Activated CD4-positive, alpha-beta T cell treated with anti-CD3 and anti-CD28 coated beads for 36 hours (primary cell): ENCODE measurements at places on chromosomes 6 and 20. TPM values are rescaled to one million over a fixed set of nuclear protein-coding genes. Genes with fewer than 3 reads are reported as not detected.

DSP gene
- total RNA-seq = 0.05 TPM

DNA sequence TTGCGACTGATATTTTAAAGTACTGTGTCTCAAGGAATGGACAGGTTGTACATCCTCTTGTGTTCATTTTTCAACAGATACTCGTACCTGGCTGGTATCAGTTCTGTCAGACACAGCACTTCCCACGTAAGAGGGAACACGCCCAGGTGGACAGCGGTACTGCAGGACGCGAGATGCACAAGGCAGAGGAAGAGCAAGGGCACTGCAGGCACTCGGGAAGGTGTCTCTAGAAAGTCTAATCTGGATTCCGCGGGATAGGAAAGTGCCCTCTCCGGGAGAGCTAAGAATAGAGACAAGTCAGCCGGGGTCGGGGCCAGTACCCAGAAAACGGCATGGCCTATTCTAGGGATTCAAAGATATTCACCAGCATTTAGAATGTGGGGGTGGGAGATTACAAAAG is 94.2 kb upstream of the MBOAT1 start:
- no peak for DNase-seq

DNA sequence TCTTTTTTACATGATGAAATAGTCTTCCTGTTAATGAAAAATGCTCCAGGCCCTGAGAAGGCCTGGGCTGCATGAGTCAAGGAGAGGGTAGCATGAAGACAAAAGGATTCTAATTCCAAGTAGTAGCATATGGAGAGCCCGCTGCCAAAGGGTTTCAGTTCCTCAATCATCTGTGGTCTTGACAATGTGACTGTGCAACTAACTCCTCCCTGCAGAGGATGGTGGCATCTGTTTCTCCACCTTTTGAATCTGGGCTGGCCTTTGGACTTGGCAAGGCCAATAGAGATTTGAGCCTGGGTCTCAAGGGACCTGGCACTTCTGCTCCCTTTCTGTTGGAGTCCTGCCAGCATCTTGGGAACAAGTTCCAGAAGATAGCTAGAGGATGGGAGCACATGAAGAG is 35.1 kb upstream of the ANKEF1 start:
- DNase-seq = no peak

- no peak for DNase-seq
Observed at GRCh38 chr20:11459090-11459890, 458.4 kb upstream of the BTBD3 start.

PTCRA gene
- total RNA-seq = not detected

GRCh38 chr20:36421641-36422040 is 115.5 kb downstream of the DLGAP4 start:
- DNase-seq = no peak

DNA sequence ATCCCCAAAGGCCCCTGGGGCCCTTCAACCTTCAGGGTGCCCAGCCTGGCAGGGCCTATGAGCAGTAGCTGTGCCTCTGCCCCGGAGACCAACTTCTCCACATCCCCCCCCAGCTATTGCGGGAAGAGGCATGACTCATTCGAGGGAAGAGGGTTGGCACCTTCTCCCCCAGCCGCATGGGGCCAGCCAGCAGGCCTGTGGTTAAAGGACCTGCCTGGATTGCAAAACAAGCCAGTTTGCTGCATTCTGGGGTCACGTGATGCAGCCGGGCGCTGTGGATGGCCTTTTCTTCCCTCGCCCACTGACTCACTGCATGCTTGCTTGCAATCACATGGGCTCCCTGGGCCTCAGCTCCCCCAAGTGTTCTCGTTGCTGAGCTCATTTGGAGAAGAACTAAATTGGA is 182.5 kb downstream of the MAFB start:
- peak; percentile 55 for DNase-seq

GRCh38 chr6:139109558-139109957 is 25.3 kb upstream of the HECA start:
- DNase-seq = peak; percentile 74

DNA sequence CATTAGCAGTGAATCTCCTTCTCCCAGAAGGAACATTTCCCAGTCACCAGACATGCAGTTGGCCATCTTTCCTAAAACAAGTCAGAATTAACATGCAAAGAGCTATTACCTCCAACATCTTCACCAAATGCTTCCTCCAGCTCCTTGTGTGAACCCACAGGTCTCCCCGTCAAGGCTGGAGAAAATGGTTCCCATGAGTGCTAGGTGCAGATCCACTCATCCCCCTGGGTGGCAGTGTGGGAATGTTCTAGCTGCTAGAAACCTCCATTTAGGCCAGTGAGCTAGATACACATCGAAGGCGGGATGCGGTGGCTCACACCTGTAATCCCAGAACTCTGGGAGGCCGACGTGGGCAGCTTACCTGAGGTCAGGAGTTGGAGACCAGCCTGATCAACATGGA is 603.9 kb upstream of the SLC35B3 start:
- DNase-seq = no peak

DNA sequence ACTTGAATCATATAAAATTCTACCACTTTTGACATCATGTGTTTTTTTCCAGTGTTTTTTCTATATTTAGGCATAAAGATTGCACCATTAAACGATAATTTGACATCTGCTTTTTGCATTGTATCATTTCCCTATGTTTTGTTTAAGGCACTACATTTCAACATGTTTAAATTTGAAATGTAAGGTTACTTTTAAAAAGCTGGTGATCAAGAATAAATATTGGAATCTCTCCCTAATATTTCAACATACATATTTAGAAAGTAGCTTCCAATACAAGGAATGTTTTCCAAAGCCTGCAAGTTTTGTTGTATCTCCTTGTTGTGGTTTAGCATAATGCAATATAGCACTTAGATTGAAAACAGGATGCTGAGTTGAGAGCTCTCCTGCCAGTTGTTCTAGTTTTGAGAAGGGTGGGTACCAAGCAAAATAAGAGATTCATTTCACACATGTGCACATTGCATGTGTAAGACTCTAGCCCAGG is 76.5 kb downstream of the SYNJ2 start:
- no peak for DNase-seq

ECT2L gene
- not detected for total RNA-seq

GRCh38 chr20:19451231-19451922 is 238.9 kb downstream of the SLC24A3 start:
- DNase-seq = no peak

LIN28B gene
- total RNA-seq = not detected

DNA sequence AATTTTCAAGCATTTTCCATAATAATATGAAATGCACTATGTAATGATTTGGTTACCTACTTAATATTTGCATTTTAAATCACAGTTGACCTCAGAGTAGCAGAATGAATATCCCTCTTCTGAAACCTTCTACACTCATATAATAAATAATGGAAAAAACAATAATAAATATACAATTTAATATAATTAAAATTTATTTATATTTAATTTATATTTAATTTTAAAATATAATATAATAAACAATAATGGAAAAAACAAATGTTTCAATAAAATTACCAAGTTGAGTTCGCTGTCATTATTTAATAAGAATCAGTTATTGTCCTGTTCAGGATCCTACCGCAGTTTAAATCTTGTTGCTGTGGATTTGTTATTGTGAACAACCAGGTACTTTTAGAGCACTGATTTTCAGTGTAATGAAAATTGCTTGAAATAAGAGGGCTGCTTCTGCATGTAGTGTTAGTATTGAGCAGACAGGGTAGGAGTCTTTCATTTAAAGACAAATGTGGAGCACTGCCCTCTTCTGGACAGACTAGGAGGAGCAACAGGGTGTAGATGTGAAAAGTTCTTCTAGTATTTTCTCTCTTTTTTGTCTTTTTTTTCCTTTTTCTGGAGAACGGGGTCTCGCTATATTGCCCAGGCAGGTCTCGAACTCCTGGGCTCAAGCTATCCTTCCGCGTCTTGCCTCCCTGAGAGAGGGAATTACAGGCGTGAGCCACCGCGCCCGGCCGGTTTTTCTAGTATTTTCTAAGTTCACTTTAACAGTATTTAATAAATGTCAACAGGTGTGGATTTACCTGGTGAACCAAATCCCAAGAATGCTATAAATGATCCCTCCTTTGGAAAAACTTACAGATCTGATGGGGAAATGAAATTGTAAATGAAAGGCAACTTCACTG is 13.6 kb downstream of the TRAPPC3L start:
- DNase-seq = peak; percentile 77

GRCh38 chr20:39358052-39358451 is 395.9 kb downstream of the DHX35 start:
- no peak for DNase-seq

ELOVL4 gene
- total RNA-seq = 1.3 TPM

PRL gene
- not detected for total RNA-seq

SLC22A3 gene
- total RNA-seq = not detected

DNA sequence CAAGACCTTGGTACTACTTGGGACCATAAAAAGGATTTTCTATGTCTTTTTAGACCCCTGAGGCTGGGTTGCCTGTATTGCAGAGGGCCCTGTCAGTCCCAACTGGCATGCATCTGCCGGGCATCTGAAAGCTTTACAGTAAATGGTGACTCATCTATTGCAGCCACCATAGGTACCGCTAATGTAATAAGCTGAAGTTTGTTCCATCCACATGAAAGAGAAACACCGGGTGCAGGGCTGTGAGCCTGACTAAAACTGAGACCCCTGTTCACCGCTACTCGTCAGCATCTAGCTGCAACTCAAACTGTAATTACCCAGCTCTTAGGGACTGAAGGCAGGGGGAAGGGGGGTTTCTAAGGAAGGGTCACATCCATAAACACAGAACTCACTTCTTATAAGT is 49.5 kb downstream of the TRERF1 start:
- DNase-seq = peak; percentile 78

GRCh38 chr20:49103647-49104364 is 57.7 kb downstream of the CSE1L start:
- DNase-seq = no peak

TGM2 gene
- total RNA-seq = 0.04 TPM

SLC22A7 gene
- not detected for total RNA-seq

GRCh38 chr6:8904754-8905153 is 469.4 kb upstream of the SLC35B3 start:
- DNase-seq = peak; percentile 5

RAB44 gene
- 0.05 TPM for total RNA-seq

DNA sequence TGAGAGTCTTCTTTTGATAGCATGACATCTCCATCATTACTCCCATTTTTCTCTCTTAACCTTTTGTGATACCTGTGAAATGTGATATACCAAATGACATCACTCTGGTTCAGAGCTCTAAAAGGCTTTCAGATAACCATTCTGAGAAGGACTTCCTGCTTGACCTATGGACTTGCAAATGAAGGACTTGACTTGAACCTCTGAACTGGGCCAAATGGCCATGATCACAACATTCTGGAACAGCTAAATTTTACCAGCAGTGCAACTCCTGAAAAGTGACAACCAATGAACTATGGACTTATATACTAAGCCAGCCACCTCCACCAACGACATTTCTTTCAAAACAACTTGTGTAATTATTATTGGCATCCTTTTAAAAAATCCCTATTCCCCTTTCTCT is 1085.8 kb upstream of the CITED2 start:
- DNase-seq = no peak

RAET1L gene
- total RNA-seq = not detected

F13A1 gene
- not detected for total RNA-seq

- DNase-seq = peak; percentile 53
Observed at GRCh38 chr20:32484225-32484957, 100.7 kb downstream of the NOL4L start.

DNA sequence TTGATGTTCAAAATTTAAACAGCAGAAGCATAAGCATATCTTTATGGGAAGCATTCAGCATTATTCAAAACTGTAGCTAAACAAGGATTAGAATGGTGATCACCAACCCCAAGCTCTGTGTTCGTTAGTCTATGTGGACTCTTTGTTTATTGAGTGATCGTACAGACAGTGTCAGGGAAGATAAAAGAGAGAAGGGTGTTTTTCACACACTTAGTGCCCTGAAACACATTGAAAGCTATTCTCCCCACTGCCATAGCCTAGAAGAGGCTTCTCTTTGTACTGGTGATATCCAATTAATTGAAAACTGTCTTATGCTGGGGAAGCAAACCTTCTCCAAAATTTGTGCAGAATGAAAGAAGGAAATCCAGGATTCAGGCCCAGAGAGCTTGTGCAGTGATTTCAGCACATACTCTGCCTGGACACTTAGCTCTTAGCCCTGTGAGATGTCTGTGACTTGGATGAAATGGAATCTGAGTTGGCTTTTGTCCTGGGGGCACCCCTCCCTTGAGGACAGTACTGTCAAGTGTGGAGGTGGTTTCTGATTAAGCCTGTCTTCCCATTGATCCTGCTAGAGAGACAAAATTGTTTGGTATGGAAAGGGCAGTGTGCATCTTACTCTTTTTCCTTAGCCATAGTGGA is 125.7 kb upstream of the MTHFD1L start:
- DNase-seq = no peak

DNA sequence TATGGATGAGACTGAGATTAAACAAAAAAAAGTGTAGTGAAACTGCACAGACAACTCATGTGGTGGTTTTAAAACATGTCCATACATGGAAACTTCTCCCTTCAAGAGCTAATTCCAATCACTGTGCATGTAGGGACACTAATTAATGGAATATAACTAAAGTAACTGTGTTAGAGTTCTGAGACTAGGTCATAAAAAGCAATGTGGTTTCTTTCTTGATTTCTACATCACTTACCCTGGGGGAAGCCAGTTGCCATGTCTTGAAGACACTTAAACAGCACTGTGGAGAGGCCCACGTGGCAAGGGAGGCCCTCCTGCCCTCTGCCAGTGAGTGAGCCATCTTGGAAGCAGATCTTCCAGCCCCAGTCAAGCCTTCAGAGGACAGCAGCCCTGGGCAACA is 118.2 kb upstream of the DST start:
- DNase-seq = no peak

SLC22A1 gene
- 1.2 TPM for total RNA-seq

DNA sequence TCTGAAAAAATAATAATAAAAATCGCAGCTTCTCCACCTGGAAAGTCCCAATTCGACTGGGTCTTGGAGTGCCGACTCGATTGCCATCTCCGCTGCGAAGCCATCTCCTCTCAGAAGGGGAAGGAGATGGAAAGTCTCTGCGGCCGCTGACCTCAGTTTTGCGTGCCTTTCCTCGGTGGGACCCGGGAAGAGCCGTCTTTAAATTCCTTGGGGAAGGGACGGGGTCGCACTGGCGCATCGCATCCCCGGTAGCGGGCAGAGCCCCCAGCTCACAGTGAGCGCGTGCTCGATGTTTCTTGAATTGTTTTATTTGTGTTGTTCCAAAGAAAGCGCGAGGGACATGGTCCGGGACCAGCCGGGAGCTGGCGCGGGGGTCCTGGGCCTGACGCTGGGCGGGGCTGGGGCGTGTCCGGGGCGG is 270 bp upstream of the TIAM2 start:
- DNase-seq = no peak

DNA sequence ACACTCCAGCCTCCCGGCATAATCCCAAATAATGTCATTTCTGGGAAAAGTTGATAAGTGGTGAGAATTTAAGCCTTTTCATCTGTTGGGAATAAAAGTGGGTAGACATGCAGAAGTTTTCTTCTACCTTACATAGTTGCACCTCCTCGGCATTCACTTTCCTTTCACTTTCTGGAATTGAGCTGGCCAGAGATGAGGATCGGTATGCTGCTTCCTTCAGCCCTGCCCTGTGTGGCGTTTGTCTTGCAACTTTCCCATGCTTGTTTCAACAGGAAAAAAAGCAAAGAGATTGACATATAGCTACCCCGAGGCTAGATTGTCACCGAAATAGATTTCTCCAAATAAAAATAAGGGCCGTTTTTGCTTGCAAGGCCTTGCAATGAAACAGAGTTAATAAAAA is 65.8 kb upstream of the JAG1 start:
- no peak for DNase-seq
